Brain (organoid and tissue), 16 donors: ENCODE measurements at places on chromosomes 6 and 20.

- DNase-seq = no peak
Observed at GRCh38 chr6:105711216-105711615, 308.3 kb upstream of the PREP start.

- DNase-seq = no peak
Observed at GRCh38 chr6:74366634-74367033, 670.6 kb downstream of the CD109 start.

DNA sequence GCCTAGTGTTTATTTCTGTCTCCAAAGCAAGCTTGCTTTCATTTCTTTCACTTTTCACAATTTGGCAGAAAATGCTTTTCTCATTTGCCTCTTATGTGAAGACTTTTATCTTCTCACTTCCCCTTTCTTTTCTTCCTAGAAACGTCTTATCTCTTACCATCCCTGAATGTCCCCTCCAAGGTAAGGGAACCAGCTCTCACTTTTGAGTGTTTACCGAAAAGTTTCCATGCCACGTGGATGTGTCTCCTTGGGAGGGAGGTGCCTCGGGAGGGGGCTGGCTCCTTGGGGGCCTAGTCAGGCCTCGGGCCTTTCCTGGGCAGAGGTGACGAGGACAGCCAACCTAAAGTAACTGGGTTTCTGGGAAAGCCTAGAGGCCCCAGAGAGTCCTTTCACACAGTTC is 127.4 kb downstream of the CD24 start:
- DNase-seq = no peak

DNA sequence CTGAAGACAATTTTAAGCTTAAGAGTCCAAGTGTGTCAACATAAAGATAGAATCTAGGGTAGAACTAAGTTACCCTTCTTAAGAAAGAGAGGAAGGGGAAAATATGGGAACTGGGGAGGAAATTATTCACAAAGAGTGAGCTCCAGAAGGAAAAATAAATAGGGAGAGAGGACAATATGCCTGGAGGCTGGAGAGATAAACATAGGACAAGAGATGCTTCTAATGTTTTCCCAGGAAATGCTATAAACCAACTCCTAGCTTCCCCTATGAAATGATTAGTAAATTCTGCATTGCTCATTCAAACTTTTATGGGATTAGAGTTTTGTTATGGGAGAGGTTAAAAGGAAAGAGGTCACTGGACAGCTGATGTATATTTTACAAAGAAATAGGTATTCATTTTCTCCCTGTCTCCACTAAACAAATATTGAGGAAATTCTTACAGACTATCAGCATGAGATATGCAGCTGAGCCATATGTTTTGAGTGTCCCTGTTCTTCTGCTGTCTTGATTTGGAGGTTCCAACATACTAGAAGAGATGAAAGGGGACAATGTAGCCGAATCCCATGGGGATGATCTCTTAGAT is 22.0 kb downstream of the TPD52L1 start:
- no peak for DNase-seq

- DNase-seq = no peak
Observed at GRCh38 chr20:55273149-55273548, 732.2 kb downstream of the CBLN4 start.

- DNase-seq = no peak
Observed at GRCh38 chr6:112286500-112287144, 32.3 kb upstream of the LAMA4 start.

DNA sequence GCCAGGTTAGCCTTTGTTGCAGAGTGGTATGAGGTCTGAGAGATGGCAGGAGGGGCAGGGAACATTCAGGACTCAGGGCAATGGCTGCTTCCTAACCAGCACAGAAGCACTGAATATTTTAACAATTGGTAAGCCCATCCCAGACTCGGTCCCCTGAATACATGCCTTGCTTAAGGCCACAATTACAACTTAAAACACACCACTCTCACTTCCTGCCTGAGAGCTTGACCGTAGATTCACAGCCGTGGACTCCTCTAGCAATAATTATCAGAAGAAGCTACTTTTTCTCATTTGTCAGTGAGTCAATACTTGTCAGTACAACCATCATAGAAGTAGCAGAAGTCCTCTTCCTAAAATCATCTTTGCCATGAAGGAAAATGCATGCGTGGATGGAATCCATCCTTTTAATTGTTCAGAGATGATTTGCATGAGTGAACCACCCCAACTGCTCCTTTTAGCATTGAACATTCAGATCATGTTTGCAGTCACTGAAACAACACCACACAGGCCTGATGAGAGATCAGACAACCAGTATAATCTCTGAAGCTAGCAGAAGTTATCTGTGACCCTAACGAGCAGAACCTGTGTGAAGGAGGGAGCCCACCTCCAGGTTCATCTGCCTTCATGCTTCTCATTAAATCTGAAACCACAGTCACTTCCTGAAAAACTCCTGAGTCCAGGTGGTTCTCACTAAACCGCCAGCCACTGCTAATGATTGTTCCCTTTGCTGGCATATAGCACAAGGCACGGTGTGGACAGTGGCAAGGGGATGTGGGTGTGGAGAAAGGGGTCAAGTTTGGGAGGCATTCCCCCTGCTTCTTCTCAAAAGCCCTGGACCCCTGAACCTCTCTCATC is 333.9 kb upstream of the CNR1 start:
- no peak for DNase-seq

DNA sequence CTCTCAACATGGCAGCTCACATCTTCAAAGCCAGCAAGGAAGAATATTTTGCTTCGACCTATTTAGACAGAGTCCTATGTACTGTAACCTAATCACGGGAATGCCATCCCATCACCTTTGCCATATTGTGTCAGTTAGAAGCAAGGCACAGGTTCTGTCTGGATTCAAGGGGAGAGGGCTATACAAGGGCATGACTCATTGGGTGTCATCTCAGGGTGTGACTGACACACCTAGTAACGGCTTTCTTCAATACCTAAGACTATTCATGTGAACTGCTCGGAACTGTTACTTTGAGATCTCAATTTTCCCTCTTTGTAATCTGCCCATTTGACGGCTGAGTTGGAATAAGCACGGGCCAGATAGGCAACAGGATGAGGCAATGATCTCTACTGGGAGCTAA is 135.6 kb upstream of the HDGFL1 start:
- DNase-seq = no peak

GRCh38 chr6:79385893-79386292 is 151.3 kb downstream of the LCA5 start:
- no peak for DNase-seq

DNA sequence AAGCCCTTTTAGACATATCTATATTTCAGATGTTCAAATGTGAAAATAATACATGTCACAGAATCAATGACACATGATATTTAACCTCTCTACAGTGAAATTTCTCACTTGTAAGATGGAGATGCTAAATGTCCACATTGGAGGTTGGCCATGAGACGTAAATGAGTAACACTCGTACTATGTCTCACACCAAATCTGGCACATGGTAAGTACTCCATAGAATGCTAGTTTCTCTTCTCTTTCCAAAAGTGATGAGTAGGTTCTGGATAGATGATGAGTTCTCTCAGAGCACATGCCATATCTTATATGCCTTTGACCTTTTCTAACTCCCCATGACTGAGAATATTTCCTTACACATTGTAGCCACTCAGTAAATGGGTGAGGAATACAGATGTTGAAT is 17.7 kb downstream of the GFOD1 start:
- no peak for DNase-seq
